ENCODE measurements at places on chromosomes 2 and 18. TPM values are rescaled to one million over a fixed set of nuclear protein-coding genes. Genes with fewer than 3 reads are reported as not detected.

DNA sequence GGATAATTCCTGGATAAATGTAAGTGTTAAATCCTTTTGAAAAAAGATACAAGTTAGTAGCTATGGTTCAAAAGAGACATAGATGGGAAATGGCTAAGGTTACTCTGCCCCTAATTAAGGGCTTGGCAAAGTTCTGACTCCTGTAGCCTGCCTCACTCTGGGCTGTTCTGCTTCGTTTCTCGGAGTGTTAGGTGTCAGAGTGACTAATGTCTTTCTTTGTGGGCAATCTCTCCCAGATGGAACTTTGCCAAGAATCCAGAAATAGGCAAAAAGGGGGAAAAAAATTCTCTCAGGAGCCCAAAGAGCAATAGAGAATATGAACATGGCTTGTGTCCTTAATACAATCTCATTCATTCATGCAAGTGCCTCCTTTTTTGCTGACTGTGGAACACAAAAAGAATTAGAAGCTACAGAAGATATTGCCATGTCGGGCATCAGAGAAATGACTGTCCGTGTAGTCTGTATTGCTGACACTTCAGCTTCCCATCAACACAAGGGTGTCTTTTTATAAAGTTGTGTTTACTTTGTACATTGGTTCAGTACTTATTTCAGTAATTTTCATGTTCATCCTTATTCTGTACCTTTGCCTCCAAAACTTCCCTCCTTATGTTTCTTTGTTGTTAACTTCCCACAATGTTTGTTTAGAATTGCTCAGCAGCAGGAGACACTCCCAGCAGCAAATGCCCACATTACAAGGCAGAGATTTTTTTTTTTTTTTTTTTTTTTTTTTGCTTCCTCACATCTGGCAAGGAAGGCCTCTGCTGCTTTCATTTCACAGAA is 134.0 kb downstream of the FTCDNL1 start:
- no peak overlapping the region for H3K4me3 ChIP-seq
- peaks cover under 1% of the 10 kb centered on the region for H3K27me3 ChIP-seq
- H3K27ac ChIP-seq, result no peak overlapping the region
- H3K36me3 ChIP-seq, result no peaks in the 10 kb centered on the region

The RFTN2 gene
- 4.1 TPM for total RNA-seq

DNA sequence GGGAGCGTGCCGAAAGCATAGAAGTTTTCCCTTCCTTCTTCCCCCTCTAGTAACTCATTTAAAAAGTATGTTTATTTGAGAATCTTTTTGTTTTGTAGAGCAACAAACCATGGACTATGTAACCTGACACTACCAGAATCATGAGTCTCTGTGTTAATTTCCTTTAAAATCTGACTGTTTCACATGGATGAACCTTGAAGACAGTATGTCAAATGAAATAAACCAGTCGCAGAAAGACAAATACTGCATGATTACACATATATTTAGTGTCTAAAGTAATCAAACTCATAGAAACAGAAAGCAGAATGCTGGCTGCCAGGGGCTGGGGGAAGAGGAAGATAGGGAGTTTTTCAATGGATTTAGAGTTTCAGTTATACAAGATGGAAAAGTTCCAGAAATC is 32.3 kb downstream of the PTPN2 start:
- H3K36me3 ChIP-seq, result peaks cover 18% of the 10 kb centered on the region
- peaks cover 8% of the 10 kb centered on the region for H3K4me1 ChIP-seq
- no peaks in the 10 kb centered on the region for H3K27me3 ChIP-seq
- no peak overlapping the region for H3K4me3 ChIP-seq

DNA sequence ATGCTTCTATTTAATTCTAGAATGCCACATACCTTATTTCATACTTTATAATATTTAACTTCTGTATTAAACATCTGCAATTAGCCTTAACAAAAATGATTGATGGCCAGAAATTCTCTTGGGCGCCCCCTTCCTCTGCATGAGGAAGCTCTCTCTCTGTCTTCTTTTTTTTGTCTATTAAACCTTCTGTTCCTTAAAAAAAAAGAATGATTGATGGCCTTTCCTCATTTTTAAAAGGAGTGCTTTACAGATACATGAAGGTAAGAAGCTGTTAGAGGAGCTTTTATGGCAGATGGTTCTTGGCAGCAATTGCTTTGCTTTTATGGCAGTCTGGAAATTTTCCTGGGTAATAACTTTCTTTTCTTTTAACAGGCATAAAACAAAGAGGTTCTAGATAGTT is 526.9 kb downstream of the SLC4A3 start:
- H3K27ac ChIP-seq, result no peak overlapping the region
- no peaks in the 10 kb centered on the region for H3K36me3 ChIP-seq
- DNase-seq, result no peak
- H3K27me3 ChIP-seq, result no peaks in the 10 kb centered on the region
- no peaks in the 10 kb centered on the region for H3K4me1 ChIP-seq
